ENCODE measurements at places on chromosomes 5 and 9. TPM values are rescaled to one million over a fixed set of nuclear protein-coding genes. Genes with fewer than 3 reads are reported as not detected.

GRCh38 chr9:131876486-131876885 lies 136.6 kb upstream of the RAPGEF1 start:
- no peak for DNase-seq

GRCh38 chr5:117691081-117691870 lies 1116.7 kb upstream of the SEMA6A start:
- no peak for DNase-seq

GRCh38 chr5:154164249-154164581 lies 26.3 kb upstream of the GALNT10 start:
- DNase-seq, result no peak

DNA sequence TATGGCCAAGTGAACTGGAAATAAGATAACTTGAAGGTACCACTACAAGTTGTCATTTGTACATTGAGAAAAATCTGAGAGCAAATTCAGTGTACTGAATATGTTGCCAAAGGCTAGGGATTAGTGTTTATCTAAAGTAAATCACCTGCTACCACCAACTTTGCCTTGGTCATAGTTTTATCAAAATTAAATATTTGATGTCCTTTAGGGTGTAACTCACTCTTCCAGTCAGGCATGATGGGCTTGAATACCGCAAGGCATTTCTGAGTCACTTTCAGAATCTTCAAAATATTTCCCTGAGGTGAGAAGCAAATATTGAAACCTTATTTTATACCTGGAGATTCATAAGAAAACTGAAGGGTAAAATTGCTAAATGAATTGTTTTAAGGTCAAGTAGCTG lies 1338.6 kb upstream of the ACO1 start:
- DNase-seq, result no peak

DNA sequence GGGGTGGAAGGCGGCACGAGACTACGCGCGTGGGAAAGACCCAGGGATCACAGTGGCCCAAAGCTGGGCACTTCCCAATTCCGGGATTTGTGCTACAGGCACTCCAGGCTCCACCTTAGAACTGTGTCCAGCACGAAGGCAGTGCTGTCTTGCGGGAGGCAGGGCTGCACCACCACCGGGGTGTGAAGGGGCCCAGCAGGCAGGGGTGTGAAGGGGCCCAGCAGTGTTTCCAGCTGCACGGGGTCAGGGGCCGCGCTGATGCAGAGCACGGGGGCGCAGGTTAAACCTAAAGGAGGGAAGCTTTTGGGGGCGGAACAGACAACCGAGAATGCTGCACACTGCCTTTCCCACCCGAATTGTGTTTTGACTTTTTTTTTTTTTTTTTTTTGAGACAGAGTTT lies 1.1 kb upstream of the PDCD6 start:
- DNase-seq, result no peak

DNA sequence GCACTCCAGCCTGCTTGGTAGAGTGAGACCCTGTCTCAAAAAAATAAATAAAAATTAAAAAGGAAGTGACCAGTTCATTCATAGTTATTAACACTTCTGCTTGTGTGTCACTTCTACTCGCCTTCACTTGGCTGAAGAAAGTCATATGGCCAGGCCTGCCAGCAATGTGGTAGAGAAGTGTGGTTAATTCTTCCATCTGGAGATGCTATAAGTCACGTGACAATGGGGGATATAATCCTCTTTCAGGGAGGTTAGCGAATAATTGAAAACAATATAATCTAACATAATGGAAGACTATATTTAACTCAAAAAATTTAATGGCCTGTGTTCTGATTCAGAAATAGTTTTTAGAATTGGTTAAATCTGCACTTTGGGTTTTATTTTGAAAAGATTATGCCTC lies 305.6 kb downstream of the DOCK8 start:
- no peak for DNase-seq

DNA sequence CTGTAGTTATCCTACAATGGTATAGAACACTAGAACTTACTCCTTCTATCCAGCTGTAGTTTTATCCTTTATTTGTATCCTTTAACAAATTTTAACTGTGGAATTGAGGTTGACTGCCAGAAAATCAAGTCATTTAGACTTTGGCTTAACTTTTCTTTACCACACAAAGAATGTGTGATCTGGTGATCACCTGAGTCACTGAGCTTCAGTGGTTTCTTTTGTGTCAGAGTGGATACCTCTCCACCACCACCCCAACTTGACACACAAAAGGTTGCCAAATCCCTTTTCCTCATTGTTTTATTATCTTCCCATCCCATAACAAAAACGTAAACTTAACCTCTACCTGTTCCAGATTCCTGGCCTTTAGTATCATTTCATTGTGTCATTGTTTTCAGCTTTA lies 5.5 kb downstream of the OTULIN start:
- DNase-seq, result no peak

GRCh38 chr5:93150311-93151012 lies 430.6 kb downstream of the NR2F1-AS1 start:
- no peak for DNase-seq

- DNase-seq, result no peak
Measured at GRCh38 chr9:124429530-124429867, 14.3 kb upstream of the PSMB7 start.

DNA sequence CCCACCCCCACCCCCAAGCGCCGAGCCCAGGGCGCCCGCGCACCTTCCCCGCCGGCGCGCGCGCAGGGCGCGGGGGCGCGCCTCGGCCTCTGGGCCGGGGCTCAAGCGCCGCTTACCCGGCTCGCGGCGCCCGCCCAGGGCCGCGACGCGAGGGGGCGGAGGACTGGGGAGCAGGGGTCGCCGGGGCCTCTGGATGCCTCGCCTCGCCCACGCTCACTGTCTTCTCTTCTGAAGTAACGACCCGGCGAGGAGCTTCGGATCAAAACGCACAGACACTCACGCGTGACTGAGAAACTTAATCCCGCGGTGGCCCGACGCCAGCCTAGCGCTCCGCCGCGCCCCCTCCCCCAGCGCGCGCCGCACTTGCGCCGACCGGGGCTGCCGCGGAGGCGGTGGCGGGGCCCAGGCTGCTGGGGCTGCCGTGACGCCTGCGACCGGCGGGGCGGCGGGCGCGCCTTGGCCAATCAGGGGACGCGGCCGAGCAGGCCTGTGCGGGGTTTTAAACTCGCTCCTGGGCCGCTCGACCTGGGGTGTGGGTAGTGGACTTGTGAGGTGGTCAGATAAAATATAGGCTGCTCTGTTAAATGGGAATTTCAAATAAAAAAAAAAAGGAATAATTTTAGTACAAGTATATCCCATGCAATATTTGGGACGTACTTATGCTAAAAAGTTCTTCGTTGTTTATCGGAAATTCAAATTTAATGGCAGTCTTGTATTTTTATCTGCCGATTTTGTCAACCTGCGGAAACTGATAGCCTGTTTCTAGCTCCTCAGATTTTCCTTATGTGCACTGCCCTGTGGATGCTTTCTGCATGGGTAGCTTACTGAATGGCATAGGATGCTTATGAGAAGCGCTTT lies at the start of gene MPDZ:
Gene MPDZ, minus strand, starts transcription at position 409 of the 858 bp plus-strand sequence. CDS start 29,377 bp downstream, outside the sequence.
- no peak for DNase-seq

Gene PCDHGA12
- not detected for total RNA-seq

Gene MLANA
- not detected for total RNA-seq

Gene FCN2
- not detected for total RNA-seq

Gene TRIP13
- 2.6 TPM for total RNA-seq

Gene ZNF883
- total RNA-seq, result 1.3 TPM

Gene LPAR1
- not detected for total RNA-seq

Gene XRCC4
- 3.4 TPM for total RNA-seq

Gene ORM2
- total RNA-seq, result not detected

All from T-helper 17 cell (primary cell).